Central memory CD8-positive, alpha-beta T cell (primary cell): ENCODE measurements at places on chromosomes 3 and 15.

DNA sequence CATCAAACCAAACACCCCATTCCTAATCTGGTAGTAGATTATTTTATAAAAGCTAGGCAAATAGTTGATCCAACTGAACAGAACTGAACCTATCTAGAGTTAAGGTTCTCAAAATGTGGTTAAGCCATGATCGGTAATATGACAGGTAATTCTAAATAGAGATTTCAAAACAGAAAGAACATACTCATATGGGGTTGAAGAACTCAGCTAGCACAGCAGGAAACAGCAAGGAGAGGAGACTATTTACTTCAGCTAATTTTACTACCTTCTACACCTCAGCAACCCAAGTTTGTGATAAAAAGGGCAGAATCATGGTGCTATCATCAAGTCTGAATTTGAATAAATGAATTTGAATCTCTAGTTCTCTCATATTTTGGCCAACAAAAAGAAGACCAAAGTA is 11.8 kb downstream of the CD47 start:
- H3K27me3 ChIP-seq: no peaks in the 10 kb centered on the region
- peaks cover 62% of the 10 kb centered on the region for H3K4me1 ChIP-seq
- peaks cover 41% of the 10 kb centered on the region for H3K36me3 ChIP-seq
- DNase-seq: no peak

DNA sequence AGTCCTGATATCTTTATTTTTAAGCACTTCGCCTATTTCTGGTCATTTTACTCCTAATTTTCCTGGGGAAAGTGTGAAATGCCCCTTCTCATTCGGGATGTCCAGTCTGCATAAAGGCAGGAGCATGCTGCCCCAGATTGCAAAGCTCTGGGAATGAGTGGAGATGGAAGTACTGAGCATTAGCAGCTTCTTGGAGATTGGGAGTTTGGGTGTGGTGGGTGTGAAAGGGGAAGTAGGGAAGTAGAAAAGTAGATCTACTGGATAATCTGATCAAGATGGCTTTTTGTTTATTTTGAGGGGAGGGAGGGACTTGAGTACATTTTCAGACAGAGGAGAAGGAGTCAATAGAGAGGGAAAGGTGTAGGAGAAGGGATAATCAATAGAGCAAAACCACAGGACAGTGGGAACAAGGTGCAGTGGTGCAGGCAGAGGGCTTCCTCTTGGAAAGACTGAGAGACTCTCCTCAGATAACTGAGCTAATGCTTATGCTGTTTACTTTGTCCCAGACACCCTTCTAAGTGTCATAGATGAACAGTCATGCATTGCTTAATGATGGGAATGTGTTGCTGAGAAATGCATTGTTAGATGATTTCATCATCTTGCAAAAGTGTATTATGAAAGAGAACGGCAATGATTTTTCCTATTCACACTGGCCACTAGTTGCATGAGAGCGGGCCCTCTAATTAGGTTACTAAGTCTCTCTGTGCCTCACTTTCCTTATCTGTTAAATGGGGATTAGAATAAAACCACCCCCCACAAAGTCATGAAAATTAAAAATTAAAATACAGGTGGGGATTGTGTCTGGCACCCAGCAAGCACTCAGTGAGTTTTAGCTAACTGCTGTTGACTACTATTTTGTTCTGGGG is 45.5 kb downstream of the PHLDB2 start:
- no peak overlapping the region for H3K4me3 ChIP-seq
- no peak for DNase-seq
- H3K4me1 ChIP-seq: peaks cover 10% of the 10 kb centered on the region
- no peak overlapping the region for H3K27ac ChIP-seq

- no peaks in the 10 kb centered on the region for H3K36me3 ChIP-seq
- no peak overlapping the region for H3K27ac ChIP-seq
- no peaks in the 10 kb centered on the region for H3K4me1 ChIP-seq
- H3K4me3 ChIP-seq: no peak overlapping the region
Measured at GRCh38 chr15:67305506-67305905, 50.9 kb downstream of the IQCH start.

DNA sequence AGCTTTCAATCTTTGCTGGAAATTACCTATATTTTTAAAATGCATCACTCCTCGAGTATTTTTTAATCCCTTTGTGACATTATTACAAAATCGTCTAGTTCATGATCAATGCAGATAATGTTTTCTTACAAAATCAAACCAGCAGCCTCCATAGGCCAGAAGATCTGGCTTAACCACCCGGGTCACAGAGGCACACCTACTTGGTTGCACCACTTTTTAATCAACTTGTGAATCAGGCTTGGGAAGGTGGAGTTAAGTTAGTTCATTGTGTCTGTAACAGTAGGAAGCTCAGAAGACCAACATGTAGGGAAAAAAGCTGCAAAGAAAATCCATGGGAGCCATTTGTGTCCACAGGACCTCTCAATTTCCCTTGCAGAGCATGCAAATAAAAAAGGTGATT is 148.0 kb downstream of the TP63 start:
- no peak for DNase-seq
- H3K27ac ChIP-seq: no peak overlapping the region
- no peaks in the 10 kb centered on the region for H3K36me3 ChIP-seq
- H3K4me1 ChIP-seq: no peaks in the 10 kb centered on the region
- H3K4me3 ChIP-seq: no peak overlapping the region
- H3K27me3 ChIP-seq: no peaks in the 10 kb centered on the region

GRCh38 chr3:120013481-120013880 is 80.8 kb downstream of the GSK3B start:
- no peak for DNase-seq
- peaks cover 2% of the 10 kb centered on the region for H3K36me3 ChIP-seq
- H3K4me1 ChIP-seq: peaks cover 79% of the 10 kb centered on the region
- no peak overlapping the region for H3K4me3 ChIP-seq
- H3K27me3 ChIP-seq: no peaks in the 10 kb centered on the region
- H3K27ac ChIP-seq: no peak overlapping the region
